ENCODE measurements at places on chromosomes 6 and 20. TPM values are rescaled to one million over a fixed set of nuclear protein-coding genes. Genes with fewer than 3 reads are reported as not detected.
A peak's percentile ranks its signal among the peaks of the same experiment; 100 is the strongest.

DNA sequence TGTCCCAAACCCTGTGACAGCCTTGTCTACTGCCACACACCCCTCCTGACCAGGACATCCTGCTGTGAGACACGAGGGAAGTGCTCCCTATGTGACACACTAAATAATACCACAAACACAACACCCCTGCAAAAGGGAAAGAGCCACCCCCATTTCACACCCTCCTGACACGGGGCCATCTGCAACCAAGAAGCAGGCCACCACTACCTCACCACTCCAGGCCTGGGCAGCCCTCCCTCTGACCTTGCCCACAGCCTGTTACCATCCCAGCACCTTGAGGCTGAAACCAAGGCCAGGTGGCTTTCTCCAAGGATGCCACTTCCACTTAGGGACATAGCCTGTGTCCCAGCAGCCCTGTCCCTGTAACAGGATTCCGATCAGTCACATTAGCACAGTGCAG, 68.2 kb downstream of the NINL start:
- DNase-seq: no peak

GRCh38 chr6:38214159-38214558, 394.6 kb downstream of the ZFAND3 start:
- no peak for DNase-seq

DNA sequence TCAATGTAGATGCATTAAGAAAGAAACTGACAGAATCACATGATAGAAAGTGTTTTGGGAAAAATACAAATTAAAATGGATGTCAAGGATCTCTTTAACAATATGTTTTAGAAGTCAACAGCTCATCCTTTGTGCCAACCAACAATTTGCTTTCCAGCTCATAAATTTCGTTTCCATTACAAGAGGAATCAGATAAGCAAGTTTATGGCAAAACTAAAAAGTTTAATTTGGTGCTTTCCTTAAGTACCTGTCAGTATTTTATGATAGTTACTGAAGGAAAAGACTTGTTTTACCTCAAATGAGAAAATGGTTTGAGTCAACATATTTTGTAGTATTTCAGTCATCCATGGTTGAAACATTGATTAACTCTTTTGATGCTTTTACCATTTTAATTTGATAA, 130.0 kb downstream of the CDKAL1 start:
- DNase-seq: no peak

- DNase-seq: no peak
These were observed 463.6 kb downstream of the HACE1 start for GRCh38 chr6:104396077-104396476.

- DNase-seq: no peak
These were observed at the start of gene ROS1 for GRCh38 chr6:117425431-117426153. ROS1 (minus strand) TSS chr6:117425942; CDS start chr6:117425656, 286 bp downstream.

- no peak for DNase-seq
These were observed 7.7 kb downstream of the CLPSL1 start for GRCh38 chr6:35788423-35788982.

DNA sequence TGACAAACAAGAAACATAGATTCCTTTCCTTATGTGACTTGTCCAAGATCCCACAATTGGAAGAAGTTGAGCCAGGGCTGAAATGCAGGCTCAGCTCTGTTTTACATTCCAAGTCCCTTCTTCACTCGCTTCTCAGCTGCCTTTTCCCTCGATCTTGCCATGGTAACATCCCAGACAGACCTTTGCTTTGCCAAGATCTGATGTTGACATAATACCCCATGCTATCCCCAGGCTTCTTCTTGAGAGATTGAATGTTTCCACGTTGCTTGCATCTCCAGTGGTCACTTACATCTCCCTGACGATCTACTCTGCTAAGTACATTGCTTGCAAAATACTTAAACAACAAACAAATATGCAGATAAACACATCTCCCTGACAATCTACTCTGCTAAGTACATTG, 63.5 kb downstream of the TBXT start:
- DNase-seq: no peak

- no peak for DNase-seq
These were observed 8.4 kb downstream of the ADA start for GRCh38 chr20:44643154-44643519.

DNA sequence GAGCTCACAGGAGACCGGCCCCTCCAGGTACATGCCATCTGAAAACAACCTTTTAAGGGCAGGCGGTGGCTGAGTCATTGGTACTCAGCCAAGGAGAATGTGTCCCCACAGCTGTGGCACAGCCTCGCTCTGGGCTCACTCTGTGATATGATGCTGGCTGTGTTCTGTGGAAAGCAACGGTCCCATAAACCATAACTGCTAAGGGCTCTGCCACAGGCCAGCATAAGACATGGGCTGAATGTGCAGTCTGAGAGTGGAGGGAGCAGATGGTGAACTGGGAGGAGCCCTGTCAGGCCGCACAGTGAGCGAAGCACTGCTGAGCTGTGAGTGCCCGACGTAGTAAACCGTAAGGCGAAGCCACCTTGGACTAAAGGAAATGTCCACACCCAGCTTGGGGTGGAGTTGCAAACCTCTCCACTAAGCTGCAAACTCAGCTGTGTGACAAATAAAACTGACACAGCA, 375.8 kb downstream of the THBS2 start:
- no peak for DNase-seq

- DNase-seq: no peak
These were observed 7.4 kb upstream of the SLC12A5 start for GRCh38 chr20:46021361-46022359.

- peak; percentile 60 for DNase-seq
These were observed 40.5 kb upstream of the OSTM1 start for GRCh38 chr6:108114841-108115597.

GRCh38 chr6:158018851-158019361, 37.2 kb downstream of the SYNJ2 start:
- DNase-seq: no peak

GRCh38 chr20:57880571-57880892, 170.7 kb upstream of the PMEPA1 start:
- DNase-seq: no peak

GRCh38 chr6:113560376-113560775, 296.8 kb upstream of the MARCKS start:
- DNase-seq: no peak

DNA sequence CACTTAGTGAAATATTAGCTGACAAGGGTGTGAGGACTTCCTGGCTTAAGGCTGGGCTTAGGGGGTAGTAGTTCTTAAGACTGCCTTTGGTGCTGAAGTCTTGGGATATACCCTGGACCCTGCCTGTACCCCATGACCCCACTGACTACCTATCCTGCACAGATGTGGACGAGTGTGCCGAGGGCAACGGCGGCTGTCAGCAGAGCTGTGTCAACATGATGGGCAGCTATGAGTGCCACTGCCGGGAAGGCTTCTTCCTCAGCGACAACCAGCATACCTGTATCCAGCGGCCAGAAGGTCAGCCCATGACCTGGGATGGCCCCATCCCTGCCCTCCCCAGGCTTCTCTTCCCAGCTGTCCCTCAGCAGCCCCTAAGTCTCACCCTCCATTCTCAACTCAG, 17.8 kb downstream of the SCUBE3 start:
- DNase-seq: no peak

GRCh38 chr6:27847706-27848105, 64.5 kb downstream of the OR2B2 start:
- no peak for DNase-seq

DNA sequence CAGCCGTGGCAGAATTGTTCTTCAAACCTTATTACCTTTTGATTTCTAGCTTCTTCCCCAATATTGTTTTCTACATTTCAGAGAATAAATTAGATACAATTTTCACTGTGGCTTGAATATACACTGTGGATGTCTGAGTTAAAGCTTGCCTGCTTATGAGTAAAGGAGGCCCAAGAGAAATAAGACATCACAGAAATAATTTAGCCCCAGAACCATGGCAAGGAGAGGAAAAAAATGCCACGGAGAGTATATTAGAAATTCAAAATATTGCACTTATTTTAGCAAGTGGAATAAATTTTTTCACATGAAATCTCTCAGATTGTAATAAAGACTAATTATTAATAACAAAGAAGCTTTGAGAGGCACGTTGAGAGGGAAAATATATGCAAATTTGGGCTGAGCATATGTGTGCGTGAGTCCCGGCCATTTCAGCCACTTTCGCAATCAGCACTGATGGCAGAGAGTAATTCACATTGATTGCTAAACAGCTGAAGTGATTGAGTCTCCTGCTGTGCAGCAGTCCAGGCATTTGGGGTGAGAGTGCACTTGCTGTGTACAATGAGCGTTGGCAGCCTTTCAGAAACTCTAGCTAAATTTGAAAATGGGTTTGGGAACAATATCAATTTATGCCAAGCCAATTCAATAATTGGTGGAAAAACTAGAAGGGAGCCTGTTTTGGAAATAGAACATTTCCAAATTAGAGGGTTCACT, 596.0 kb downstream of the EPM2A start:
- DNase-seq: no peak

MED23 gene
- polyA plus RNA-seq: 4.6 TPM

IL20RA gene
- 0.28 TPM for polyA plus RNA-seq

KHDRBS2 gene
- polyA plus RNA-seq: not detected

TRIM15 gene
- not detected for polyA plus RNA-seq

SLC2A10 gene
- 1.9 TPM for polyA plus RNA-seq

AVP gene
- polyA plus RNA-seq: not detected

ERVFRD-1 gene
- 0.01 TPM for polyA plus RNA-seq

MLIP gene
- 102 TPM for polyA plus RNA-seq
